ENCODE measurements at places on chromosomes 12 and 14.
A peak's percentile ranks its signal among the peaks of the same experiment; 100 is the strongest.

DNA sequence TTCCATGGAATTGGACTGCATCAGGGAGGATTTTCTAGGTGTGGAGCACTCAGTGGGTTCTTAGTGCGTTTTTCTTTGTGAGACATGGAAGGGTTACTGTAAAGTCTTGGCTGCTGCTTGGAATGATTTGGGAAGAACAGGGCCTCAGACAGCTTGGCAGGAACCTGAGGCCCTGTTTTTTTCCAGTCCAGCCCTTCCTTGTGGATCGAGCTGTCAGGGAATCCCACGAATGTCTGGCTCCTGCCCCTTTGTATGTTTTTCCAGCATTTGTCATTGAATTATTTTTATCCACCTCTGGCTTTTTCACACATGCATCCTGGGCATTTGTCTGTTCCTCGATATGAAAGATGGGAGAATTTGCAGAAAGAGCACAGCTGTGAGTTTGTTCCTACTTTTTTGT is 158.5 kb downstream of the TGFB3 start:
- no peak overlapping the region for H3K4me3 ChIP-seq
- no peak overlapping the region for H3K27ac ChIP-seq
- peaks cover 14% of the 10 kb centered on the region for H3K36me3 ChIP-seq
- DNase-seq = no peak
- H3K4me1 ChIP-seq = no peaks in the 10 kb centered on the region

GRCh38 chr14:52106840-52107239 is 38.0 kb upstream of the NID2 start:
- H3K4me3 ChIP-seq = no peak overlapping the region
- no peaks in the 10 kb centered on the region for H3K4me1 ChIP-seq
- no peaks in the 10 kb centered on the region for H3K27me3 ChIP-seq
- H3K36me3 ChIP-seq = no peaks in the 10 kb centered on the region

DNA sequence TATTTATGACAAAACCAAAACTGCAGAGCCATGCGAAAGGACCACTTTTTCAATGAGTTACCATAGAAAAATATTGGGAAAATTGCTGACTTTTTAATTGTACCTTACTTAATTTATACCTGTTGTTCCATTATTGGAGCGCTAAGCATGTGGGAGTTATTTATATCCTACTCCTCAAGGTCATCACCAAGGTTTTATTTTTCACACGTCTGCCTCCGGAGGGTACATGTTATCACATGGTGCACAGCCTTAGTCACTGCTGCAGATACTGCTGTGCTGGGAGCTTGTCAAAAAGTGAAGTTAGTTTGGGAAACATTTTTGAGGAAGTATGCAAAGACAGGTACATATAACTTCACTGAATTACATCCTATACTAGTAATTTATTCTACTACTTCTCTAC is 1444.3 kb downstream of the AACS start:
- no peak overlapping the region for H3K4me3 ChIP-seq
- H3K36me3 ChIP-seq = no peaks in the 10 kb centered on the region
- H3K27ac ChIP-seq = no peak overlapping the region
- no peaks in the 10 kb centered on the region for H3K27me3 ChIP-seq
- no peak for DNase-seq

GRCh38 chr14:103427485-103428443 is 42.5 kb downstream of the MARK3 start:
- H3K36me3 ChIP-seq = peaks cover 10% of the 10 kb centered on the region
- peak; percentile 77 for DNase-seq
- H3K4me1 ChIP-seq = peaks cover 6% of the 10 kb centered on the region

DNA sequence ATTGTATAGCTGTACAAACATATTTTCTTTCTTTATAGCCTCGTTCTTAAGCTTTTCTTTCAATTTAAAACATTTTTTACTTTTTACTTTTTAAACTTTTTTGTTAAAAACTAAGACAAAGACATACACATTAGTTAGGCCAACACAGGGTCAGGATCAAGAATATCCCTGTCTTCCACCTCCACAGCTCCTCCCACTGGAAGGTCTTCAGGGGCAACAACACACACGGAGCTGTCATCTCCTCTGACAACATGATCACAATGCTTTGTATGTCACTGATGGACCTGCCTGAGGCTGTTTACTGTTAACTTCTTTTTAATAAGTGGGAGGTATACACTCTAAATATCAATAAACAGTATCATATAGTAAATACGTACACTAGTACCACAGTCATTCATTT is 191.3 kb downstream of the SYT10 start:
- H3K4me1 ChIP-seq = no peaks in the 10 kb centered on the region
- no peak overlapping the region for H3K4me3 ChIP-seq
- no peak for DNase-seq
- H3K27me3 ChIP-seq = no peaks in the 10 kb centered on the region
- H3K27ac ChIP-seq = no peak overlapping the region

GRCh38 chr12:31117203-31118011 is 43.7 kb downstream of the DDX11 start:
- no peaks in the 10 kb centered on the region for H3K4me1 ChIP-seq
- H3K27me3 ChIP-seq = peaks cover 24% of the 10 kb centered on the region

GRCh38 chr12:98578392-98578791 is 15.1 kb upstream of the SLC25A3 start:
- no peak for DNase-seq
- H3K27ac ChIP-seq = no peak overlapping the region
- H3K36me3 ChIP-seq = no peaks in the 10 kb centered on the region
- no peak overlapping the region for H3K4me3 ChIP-seq
- H3K4me1 ChIP-seq = no peaks in the 10 kb centered on the region

GRCh38 chr14:77204459-77204771 is 22.8 kb downstream of the TMEM63C start:
- H3K27ac ChIP-seq = no peak overlapping the region
- H3K4me1 ChIP-seq = peaks cover 5% of the 10 kb centered on the region
- H3K4me3 ChIP-seq = no peak overlapping the region
- H3K27me3 ChIP-seq = no peaks in the 10 kb centered on the region
- no peak for DNase-seq
- no peaks in the 10 kb centered on the region for H3K36me3 ChIP-seq

DNA sequence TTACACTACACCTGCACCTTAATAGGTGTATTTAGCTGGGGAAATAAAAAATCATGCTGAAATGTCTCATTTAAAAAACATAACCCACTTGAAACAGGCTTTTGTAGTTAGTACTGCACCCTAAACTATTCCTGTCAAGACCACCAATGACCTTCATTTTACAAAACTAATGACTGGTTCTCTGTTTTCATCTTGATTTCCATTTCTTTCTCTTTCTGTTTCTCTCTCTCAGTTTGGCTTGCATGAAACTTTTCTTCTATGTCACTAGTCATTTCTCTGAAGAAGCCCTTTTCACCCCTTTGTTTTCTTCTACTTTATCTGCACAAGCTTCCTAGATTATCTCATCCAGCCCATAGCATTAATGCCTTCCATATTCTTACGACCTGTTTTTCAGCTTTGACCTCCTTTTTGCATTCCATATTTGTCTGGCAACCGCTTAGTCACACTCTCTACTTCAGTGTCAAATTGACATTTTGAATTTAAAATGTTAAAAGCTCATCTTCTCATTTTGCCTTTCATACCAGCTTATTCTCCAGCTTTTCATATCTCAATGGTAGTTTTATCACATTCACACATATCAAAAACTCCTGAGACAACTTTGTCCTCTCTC is 32.7 kb upstream of the KLRF1 start:
- H3K4me1 ChIP-seq = peaks cover 2% of the 10 kb centered on the region
- no peaks in the 10 kb centered on the region for H3K27me3 ChIP-seq
- no peak overlapping the region for H3K27ac ChIP-seq

DNA sequence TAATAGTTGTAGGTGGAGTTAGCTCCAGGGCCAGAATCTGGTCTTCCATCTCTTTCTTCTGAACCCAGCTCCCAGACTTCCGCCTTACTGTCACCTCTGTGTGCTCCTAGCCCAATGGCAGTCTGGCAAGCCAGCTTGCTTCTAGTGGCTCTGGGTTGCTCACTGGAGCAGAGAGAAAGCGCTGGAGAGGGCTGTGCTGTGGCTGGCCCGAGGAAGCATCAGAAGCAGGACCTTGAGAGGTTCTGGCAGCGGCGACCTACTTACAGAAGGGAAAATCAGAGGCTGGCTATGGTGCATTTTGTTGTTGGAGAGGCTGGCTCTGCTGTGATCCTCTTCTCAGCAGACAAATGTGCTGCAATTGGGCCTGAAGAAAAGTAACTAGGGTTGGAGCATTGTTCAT is 28.6 kb downstream of the KCNA5 start:
- no peaks in the 10 kb centered on the region for H3K27me3 ChIP-seq
- no peaks in the 10 kb centered on the region for H3K4me1 ChIP-seq
- H3K27ac ChIP-seq = no peak overlapping the region
- DNase-seq = no peak

DNA sequence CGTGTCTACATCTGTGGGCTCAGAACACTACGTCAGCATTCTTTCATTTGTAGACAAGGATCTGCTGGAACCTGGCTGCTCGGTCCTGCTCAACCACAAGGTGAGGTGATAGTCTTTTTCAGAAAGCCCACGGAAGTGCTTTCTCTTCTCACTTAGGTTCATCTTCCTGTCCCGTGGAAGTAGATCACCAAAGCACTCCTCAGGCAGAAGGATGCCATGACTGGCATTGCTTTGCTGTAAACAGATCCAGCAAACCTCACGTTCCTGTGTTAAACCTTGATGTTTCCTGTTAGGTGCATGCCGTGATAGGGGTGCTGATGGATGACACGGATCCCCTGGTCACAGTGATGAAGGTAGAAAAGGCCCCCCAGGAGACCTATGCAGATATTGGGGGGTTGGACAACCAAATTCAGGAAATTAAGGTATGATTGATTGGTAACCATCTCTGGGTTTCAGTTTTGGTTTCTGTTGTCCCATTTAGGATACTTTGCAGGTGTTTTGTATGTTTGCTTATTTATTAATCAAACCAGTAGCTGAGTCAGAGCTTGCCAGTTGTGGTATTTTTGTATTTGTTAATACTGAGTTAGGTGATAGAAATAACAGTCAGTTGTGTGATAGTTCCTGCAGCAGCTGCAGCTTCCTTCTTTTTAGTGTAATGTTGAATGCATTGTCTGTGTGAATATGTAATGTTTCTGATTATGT is 7.5 kb downstream of the PSMC1 start:
- H3K4me3 ChIP-seq = no peak overlapping the region
- H3K27me3 ChIP-seq = no peaks in the 10 kb centered on the region
- no peak overlapping the region for H3K27ac ChIP-seq
- DNase-seq = no peak

- no peak overlapping the region for H3K4me3 ChIP-seq
- no peaks in the 10 kb centered on the region for H3K4me1 ChIP-seq
- no peak for DNase-seq
- no peaks in the 10 kb centered on the region for H3K27me3 ChIP-seq
- no peak overlapping the region for H3K27ac ChIP-seq
- H3K36me3 ChIP-seq = no peaks in the 10 kb centered on the region
Measured at GRCh38 chr14:32352631-32353030, 23.5 kb downstream of the AKAP6 start.

DNA sequence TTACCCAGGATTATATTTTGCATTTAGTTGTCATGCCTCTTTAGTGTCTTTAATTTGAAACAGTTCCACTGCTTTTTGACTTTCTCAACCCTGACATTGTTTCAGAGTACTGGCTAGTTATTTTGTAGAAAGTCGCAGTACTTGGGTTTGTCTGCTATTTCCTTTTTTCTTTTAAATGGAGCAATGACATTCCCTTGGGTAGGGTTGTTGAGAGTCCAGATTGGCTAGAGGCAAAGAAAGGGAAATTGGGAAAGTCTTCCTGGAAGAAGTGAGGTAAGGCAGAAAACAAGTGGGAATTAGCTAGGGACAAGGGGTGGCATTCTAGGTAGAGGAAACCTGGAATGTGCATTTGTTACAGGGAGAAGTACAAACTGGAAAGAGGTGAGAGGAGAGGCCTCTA is 245.9 kb downstream of the EMP1 start:
- H3K4me1 ChIP-seq = no peaks in the 10 kb centered on the region
- H3K4me3 ChIP-seq = no peak overlapping the region
- no peak for DNase-seq
- no peaks in the 10 kb centered on the region for H3K36me3 ChIP-seq
- H3K27ac ChIP-seq = no peak overlapping the region

DNA sequence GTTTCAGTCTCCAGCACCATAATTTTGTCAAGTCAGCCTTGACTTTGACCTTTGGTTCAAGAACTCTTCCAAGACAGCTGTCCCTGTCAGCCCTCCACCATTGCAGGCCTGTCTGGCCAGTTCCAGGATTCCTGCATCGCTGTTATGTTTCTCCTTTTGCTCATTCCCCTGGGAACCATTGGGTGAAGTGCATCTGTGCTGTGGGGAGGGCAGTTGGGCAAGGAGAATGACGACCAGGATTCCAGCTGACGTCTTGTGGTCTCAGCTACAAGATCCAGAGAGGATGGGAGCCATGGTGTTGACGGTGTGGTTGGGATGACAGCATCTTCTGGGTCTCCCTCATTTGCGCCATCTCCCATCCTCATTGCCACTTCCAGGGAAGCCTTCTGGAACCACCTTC is 45.9 kb upstream of the SLC24A4 start:
- DNase-seq = no peak
- no peaks in the 10 kb centered on the region for H3K36me3 ChIP-seq
- no peak overlapping the region for H3K27ac ChIP-seq
- no peaks in the 10 kb centered on the region for H3K4me1 ChIP-seq
- H3K27me3 ChIP-seq = no peaks in the 10 kb centered on the region

GRCh38 chr14:103524002-103524935 is 1.6 kb upstream of the CKB start:
- no peak overlapping the region for H3K4me3 ChIP-seq
- H3K36me3 ChIP-seq = peaks cover 10% of the 10 kb centered on the region
- no peak overlapping the region for H3K27ac ChIP-seq
- no peak for DNase-seq
- no peaks in the 10 kb centered on the region for H3K4me1 ChIP-seq
- peaks cover 7% of the 10 kb centered on the region for H3K27me3 ChIP-seq

DNA sequence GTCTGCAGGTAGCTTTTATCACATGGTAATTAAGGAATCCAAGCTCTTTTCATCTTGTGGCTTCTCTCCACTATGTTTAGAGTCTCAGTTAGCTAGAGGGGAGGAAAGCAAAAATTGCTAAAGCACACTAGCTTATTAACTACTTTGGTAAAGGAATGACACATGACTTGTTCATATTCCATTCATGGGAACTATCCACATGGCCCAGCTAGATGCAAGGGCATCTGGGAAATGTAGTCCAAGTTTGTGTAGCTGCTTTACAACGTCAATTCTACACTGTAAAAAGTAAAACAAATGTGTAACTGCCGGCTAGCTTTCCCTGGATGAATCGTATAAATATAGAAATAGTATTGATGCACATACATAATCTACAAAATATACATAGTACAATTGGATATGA is 244.5 kb upstream of the LRFN5 start:
- no peaks in the 10 kb centered on the region for H3K27me3 ChIP-seq
- no peak overlapping the region for H3K27ac ChIP-seq
- no peak overlapping the region for H3K4me3 ChIP-seq
- H3K36me3 ChIP-seq = peaks cover 2% of the 10 kb centered on the region
- H3K4me1 ChIP-seq = no peaks in the 10 kb centered on the region
- no peak for DNase-seq

DNA sequence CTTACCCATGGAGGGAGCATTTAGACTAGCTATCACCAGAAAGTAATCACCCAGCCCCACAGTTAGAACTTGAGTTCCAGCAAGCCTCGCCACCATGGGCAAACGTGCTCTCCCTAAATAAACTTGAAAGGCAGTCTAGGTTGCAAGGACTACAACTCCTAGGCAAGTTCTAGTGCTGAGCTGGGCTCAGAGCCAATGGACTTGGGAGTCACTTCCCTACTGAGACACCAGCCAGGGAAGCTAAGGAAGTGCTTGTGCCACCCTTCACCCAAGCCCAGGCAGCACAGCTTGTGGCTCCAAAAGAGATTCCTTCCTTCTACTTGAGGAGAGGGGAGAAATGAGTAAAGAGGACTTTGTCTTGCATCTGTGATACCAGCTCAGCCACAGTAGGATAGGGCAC is 57.9 kb downstream of the SLCO1A2 start:
- no peaks in the 10 kb centered on the region for H3K4me1 ChIP-seq
- no peak overlapping the region for H3K27ac ChIP-seq
- H3K36me3 ChIP-seq = peaks cover 2% of the 10 kb centered on the region
- H3K27me3 ChIP-seq = no peaks in the 10 kb centered on the region
- H3K4me3 ChIP-seq = no peak overlapping the region
